Urinary bladder (tissue), 4 donors: ENCODE measurements at places on chromosomes 2 and 18. TPM values are rescaled to one million over a fixed set of nuclear protein-coding genes. Genes with fewer than 3 reads are reported as not detected.

The KATNAL2 gene
- polyA plus RNA-seq, result 1.8 TPM

The CFAP221 gene
- polyA plus RNA-seq, result 0.09 TPM

The RAB10 gene
- 80.0 TPM for polyA plus RNA-seq

The CPS1 gene
- polyA plus RNA-seq, result 0.98 TPM

DNA sequence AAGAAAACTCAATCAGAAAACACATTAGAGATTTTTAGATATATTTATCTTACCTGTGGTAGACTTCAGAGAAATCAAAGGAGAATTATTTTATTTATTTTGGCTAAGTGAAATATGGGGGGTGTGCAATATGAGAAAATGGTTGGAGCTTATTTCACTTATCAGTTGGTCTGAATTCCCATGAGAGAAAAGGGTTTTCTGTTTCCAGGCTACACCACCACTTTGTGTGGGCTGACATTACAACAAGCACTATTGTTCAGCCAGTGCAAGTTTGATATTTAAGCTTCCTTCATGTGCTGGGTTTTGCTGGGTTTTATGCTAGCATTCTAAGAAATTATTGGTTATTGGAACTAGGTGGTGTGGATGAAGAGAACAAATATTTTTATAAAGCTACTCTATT, 33.5 kb downstream of the RMND5A start:
- no peak for DNase-seq

GRCh38 chr2:23457990-23458682, 73.2 kb downstream of the KLHL29 start:
- no peak for DNase-seq

GRCh38 chr2:160371251-160372009, 122.2 kb downstream of the RBMS1 start:
- DNase-seq, result no peak

DNA sequence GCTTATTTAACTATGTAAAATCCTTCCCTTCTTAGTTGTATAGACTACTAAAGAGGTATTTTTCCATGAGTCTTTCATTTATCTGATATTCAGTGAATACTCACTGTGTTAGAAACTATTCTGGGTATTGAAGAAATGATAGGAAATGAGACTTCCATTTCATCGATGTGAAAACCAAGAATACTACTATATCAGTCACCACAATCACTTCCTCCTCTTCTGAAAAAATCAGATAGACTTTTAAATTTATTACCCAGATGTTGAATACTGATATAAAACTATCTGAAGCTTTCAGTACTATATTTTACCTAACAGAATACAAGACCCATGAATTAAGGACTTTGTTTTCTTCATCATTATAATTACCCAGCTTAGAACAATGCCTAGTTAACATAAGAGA, 1801.1 kb upstream of the CELF4 start:
- no peak for DNase-seq

DNA sequence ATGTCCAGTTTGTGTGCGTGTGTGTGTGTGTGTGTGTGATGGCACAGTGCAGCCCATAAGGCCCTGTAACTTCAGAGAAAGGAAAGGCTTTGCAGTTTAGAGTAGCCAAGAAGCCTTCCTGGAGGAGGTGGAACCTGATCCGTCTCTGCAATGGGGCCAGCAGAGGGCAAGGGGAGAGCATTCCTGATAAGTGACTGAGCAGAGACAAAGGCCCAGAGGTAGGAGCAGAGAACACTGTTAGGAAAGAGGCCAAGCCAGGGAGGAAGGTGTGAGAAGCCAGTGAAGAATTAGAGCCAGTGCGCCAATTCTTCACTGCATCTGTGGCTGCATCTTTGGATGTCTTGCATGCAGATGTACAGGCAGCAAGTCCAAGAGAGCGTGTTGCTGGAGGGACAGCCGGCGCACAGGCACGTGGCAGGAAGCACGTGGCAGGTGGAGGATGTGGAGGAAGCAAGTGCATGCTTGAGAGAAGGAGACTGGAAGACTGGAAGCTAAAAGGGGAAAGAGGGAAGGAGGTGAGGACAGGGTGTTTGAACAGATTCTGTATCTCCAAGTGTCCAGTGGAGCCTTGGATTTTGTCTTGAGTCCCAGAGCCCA, 196.3 kb downstream of the CTIF start:
- DNase-seq, result no peak

- no peak for DNase-seq
These were observed 108.1 kb upstream of the POU3F3 start for GRCh38 chr2:104745846-104746245.

- DNase-seq, result no peak
These were observed 54.2 kb downstream of the PDE1A start for GRCh38 chr2:182372661-182373060.
